Neural crest cell (in vitro differentiated cells): ENCODE measurements at places on chromosomes 12 and 14.

DNA sequence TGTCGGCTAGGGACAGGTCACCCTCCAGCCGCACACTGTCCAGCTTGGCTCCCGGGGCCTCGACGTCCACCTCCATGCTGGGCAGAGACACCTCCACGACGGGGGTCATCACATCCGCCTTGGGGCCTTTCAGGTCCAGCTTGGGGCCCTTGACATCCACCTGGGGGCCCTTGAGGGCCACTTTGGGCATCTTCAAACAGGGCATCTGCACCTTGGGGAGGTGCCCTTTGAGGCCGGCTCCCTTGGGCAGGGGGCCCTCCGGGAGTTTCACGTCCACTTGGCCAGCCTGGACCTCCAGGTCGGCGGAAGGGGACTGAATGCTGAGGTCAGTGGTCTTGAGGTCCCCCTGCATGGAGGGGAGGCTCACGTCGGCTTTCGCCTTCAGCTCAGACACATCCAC, 17.9 kb downstream of the PLD4 start:
- DNase-seq = no peak

- DNase-seq = no peak
These were observed 83.2 kb upstream of the SSTR1 start for GRCh38 chr14:38124506-38124905.

- DNase-seq = no peak
These were observed 90.0 kb downstream of the PPM1H start for GRCh38 chr12:62844915-62845314.

- DNase-seq = peak; percentile 45
These were observed 910 bp upstream of the SRP54 start for GRCh38 chr14:34981743-34982420.

GRCh38 chr12:128820723-128821432, 2.9 kb downstream of the SLC15A4 start:
- DNase-seq = no peak

DNA sequence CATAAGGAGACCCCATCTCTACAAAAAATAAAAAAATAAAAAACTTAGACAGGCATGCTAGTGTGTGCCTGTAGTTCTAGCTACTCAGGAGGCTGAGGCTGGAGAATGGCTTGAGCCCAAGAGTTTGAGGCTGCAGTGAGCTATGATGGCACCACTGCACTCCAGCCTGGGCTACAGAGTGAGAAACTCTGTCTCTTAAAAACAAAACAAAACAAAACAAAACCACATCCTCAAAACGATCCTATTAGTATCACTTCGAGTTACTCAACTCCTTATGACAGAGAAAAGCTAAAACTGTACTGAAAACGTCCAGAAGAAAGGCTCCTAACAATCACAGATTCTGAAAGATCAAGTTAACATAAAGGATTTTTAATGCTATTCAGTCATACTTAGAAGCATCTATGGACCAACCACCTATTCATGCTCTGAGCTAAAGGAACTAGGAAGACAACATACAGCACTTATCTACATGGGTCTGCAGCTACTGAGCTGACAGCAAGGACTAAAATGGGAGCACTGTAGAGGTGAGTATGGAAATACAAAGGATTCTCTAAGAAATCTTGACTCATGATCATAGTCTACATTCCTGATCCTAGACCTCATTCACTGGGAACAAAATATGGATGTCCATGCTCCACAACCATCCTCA, 75.3 kb upstream of the DUSP6 start:
- DNase-seq = no peak

DNA sequence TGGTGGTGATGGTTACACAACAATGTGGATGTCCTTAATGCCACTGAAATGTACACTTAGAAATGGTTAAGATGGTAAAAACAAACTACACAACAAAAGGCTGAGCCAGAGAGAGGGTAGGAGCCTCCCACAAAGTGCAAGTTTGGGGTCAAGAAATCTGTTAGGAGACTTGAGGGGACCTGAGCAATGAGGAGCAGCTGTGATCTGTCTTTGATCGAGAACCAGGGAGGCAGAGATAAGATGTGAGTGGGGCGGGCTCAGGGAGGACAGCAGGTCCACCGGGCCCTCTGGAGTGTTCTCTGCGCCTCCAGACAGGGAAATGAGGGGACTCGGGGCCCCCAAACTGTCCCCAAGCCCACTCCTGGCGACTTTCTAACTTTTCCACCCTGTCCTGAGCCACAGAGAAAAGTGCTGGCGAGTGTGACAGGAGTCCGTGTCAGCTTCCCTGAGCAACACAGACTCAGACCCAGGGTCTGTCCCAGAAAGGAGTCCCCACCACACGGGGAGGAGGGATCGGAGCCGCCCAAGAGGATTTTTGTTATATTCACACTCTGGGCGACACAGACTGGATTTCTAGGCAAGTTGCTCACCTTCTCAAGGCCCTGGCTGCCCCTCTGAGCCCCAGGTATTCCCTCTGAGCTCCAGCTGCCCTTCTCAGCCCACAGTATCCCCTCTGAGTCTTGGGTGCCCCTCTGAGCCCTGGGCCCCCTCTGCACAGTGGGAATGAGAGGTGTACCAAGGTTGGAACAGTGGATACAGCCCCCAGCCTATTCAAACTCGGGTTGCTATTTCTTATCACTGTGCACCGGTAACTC, 11.5 kb upstream of the SCARB1 start:
- DNase-seq = no peak

- DNase-seq = no peak
These were observed 2.3 kb downstream of the CRACR2A start for GRCh38 chr12:3750616-3751015.

DNA sequence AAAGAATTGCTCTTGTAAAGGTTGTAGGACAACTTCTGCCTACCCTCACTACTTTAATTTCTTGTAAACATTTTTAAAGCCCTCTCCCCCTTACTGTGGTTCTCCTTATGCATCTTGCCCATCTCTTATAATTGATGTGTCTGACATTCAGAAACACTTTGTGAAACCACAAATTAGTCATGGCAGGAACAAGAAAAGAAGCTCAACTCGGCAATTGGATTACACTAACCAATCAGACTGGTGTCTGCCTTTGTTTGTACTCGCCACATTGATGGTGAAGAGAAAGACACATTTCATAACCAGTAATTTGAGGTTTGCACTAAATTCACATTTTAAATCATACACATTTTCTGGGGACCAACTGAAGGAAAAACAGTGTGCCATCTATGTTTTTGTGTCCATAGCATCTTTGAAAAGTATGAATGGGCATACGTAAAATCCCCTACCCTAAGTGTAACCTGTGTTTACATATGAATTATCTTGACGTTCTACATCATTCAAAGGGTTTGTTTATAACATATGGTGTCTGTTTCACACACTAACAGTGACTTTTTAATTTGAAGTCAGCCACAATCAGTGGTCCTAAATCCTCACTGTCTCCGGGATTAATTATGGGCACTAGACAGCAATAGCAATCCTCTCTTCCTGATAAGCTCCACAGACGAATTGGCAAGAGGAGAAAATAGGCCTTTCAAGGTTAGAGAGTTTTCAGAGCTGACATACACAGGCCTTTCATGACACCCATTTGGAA, 49.9 kb downstream of the OTX2 start:
- DNase-seq = no peak

GRCh38 chr12:82723093-82723492, 36.4 kb downstream of the TMTC2 start:
- DNase-seq = no peak
